ENCODE measurements at places on chromosomes 6 and 20.
A peak's percentile ranks its signal among the peaks of the same experiment; 100 is the strongest.

GRCh38 chr20:7571521-7572055, 368.7 kb downstream of the HAO1 start:
- no peak for DNase-seq

- DNase-seq = no peak
These were observed 689.7 kb downstream of the EPM2A start for GRCh38 chr6:145045582-145045981.

DNA sequence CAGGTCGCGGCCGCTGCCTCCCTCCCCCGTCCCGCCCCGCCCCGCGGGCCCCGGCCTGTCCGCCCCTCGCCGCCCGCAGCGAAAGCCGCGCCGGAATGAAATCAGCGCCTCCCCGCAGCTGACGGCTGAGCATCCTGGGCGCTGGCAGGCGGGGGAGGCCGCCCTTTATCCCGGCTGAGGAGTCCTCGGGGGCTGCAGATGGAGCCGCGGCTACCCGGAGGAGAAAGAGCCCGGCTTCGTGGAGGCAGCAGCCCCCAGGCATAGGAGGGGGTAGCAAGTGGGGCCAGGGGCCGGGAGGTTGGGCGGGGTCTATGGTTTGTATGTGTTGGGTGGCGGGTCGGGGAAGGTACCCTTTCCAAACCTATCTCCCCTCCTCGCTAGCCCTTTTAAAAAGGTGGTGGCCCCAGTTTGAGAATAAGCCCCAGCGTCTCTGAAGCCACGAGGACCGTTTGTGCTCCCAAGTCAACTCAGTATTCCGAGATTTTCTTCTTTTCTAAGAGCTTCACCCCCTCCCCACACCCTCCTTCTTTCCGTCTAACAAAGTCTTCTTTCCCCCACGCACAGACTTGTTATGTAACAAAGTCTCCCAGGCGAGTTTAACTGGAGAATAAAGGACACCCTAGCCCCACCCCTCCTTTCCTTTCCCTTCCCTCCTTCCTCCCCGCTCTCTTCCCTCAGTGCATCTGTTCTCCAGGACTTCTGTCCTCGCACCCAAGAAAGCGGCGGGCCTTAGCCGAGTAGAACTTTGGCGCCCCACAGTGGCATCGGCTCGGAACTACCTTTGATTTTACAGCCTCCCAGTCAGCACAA, 11.0 kb downstream of the POU3F2 start:
- DNase-seq = peak; percentile 32

DNA sequence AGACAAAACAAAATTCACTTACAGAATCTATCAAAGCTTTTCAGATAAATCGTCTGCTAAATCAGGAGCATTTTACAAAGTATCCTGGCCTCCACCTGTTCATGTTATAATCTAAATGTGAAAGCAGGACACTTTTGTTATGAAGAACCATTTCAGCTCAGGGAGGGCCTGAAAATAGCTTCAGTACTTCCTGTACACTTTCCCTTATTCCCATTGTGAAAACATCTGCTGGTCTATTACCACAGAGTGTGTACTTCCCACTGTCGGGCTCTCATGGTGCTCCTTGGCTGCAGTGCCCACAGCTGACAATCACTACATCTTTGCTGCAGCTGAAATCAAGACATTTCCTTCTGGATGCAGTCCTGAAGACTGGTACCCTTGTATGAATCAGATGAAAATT, 128.1 kb downstream of the OPRM1 start:
- DNase-seq = no peak

- no peak for DNase-seq
These were observed 17.2 kb downstream of the SNX14 start for GRCh38 chr6:85576476-85576875.

- DNase-seq = no peak
These were observed 17.8 kb downstream of the HLA-B start for GRCh38 chr6:31339210-31339609.
